ENCODE measurements at places on chromosomes 7 and 10. TPM values are rescaled to one million over a fixed set of nuclear protein-coding genes. Genes with fewer than 3 reads are reported as not detected.

Gene NPTX2
- total RNA-seq: under 0.01 TPM

Gene KAT6B
- 9.9 TPM for total RNA-seq

Gene TSPAN12
- 2.1 TPM for total RNA-seq

Gene TRIL
- total RNA-seq: 0.14 TPM

Gene CPA2
- total RNA-seq: not detected

Gene NUP42
- 53.9 TPM for total RNA-seq

Gene CPXM2
- 0.07 TPM for total RNA-seq

Gene ATP5F1C
- 165 TPM for total RNA-seq

Data from nasal cavity respiratory epithelium epithelial cell of viscerocranial mucosa (primary cell).